Breast epithelium (tissue), 4 donors: ENCODE measurements at places on chromosomes 4 and X. TPM values are rescaled to one million over a fixed set of nuclear protein-coding genes. Genes with fewer than 3 reads are reported as not detected.

Gene ODAPH
- not detected for total RNA-seq

DNA sequence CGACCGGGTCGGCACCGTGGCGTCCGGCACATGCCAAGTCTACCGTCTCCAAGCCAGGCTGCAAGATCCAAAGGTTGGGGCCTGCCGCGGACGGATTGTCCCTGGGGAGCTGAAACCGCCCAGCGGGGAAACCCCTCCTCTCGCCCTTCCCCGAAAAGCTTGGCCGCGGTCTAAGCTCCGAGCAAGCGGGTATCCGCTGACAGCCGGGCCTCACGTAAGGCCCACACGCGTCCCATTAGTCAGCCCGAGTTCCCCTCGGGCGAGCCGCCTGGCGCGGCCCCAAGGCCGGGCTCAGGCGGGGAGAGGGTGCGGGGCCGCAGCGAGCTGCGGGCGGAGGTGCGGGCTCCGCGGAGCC is 6.8 kb upstream of the BCOR start:
- peaks cover 6% of the 10 kb centered on the region for H3K4me1 ChIP-seq
- H3K4me3 ChIP-seq, result peak overlapping the region; percentile 61
- no peaks in the 10 kb centered on the region for H3K36me3 ChIP-seq

Gene SSX3
- not detected for total RNA-seq

- H3K4me1 ChIP-seq, result no peaks in the 10 kb centered on the region
- H3K36me3 ChIP-seq, result no peaks in the 10 kb centered on the region
- H3K27ac ChIP-seq, result no peak overlapping the region
- DNase-seq, result no peak
- H3K4me3 ChIP-seq, result no peak overlapping the region
Measured at GRCh38 chr4:8675383-8675782, 82.8 kb downstream of the CPZ start.

Gene TNIP3
- 0.73 TPM for total RNA-seq

GRCh38 chr4:9983211-9983610 is 38.1 kb downstream of the SLC2A9 start:
- no peak for DNase-seq
- no peak overlapping the region for H3K4me3 ChIP-seq
- no peaks in the 10 kb centered on the region for H3K36me3 ChIP-seq
- H3K4me1 ChIP-seq, result no peaks in the 10 kb centered on the region
- H3K27ac ChIP-seq, result no peak overlapping the region

DNA sequence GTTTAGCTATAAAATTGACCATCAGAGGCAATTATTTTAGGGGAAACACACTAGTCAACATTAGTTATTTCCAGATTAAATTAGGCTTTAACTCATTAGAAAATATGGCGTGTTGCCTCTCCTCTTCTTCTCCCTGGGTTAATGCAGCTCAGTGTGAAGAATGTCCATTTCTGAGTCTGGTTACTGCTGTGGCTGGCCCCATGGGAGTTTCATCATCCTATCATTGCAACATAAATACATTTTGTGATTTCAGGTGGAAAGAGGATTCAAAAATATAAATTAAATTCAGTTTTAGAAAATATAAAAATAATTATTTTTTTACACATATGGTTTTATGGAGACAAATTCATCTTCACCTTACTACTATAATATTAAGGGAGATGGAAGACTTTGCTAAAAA is 288.5 kb upstream of the ARSJ start:
- no peaks in the 10 kb centered on the region for H3K27me3 ChIP-seq
- DNase-seq, result no peak
- H3K4me1 ChIP-seq, result no peaks in the 10 kb centered on the region
- H3K4me3 ChIP-seq, result no peak overlapping the region

GRCh38 chr4:24824720-24825119 is 29.3 kb downstream of the SOD3 start:
- H3K27ac ChIP-seq, result no peak overlapping the region
- no peaks in the 10 kb centered on the region for H3K36me3 ChIP-seq
- H3K4me3 ChIP-seq, result no peak overlapping the region
- no peaks in the 10 kb centered on the region for H3K4me1 ChIP-seq
- DNase-seq, result peak; percentile 45

- no peaks in the 10 kb centered on the region for H3K36me3 ChIP-seq
- H3K27me3 ChIP-seq, result no peaks in the 10 kb centered on the region
- H3K4me3 ChIP-seq, result peak overlapping the region; percentile 84
- peaks cover 6% of the 10 kb centered on the region for H3K4me1 ChIP-seq
Measured at GRCh38 chr4:186192066-186192612, 772 bp downstream of the CYP4V2 start.

DNA sequence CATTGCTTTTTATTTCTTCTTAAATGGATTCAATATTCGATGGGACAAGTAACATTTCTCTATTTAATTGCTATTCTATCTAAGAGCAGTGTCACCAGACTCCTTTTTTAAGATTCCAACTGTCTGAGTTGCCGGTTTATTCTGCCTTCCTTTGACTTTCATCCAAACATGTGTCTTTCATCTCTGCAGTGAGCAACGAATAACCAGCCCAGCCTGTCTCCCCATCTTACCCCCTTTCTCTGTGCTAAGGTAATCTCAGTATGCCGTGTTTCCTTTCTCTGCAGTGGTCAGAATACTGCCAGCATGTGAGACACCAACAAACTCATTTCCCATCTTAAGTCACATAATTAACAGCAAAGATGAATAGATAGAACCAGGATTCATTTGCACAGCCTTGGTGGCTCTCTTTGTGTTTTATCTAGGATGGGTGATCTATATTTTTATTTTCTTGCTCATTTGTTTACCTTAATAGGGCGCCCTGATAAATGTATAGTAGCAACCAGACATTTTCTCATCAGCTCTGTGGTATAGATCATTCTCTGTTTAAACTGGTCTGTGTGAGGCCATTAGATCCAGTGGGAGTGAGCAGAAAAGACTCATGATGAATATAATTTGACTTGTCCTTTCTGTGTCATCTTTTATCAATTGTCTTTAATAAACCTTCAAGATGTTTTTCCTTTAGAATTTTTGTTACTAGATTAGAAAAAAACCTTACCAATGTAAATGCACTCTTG is 394.8 kb upstream of the IGFBP7 start:
- no peaks in the 10 kb centered on the region for H3K36me3 ChIP-seq
- H3K27ac ChIP-seq, result no peak overlapping the region
- no peak for DNase-seq

DNA sequence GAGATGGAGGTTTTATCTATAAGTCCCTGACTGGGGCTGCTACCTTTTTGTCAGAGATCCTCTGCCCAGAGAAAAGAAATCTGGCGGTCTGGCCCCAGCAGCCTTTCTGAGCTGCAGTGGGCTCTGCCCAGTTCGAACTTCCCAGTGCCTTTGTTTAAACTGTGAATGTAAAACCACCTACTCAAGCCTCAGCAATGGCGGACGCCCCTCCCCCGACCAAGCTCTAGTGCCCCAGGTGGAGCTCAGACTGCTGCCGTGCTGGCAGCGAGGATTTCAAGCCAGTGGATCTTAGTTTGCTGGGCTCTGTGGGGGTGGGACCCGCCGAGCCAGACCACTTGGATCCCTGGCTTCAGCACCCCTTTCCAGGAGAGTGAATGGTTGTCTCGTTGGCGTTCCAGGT is 121.8 kb downstream of the TSPAN5 start:
- no peak for DNase-seq
- H3K4me1 ChIP-seq, result no peaks in the 10 kb centered on the region
- no peak overlapping the region for H3K4me3 ChIP-seq

Gene EMCN
- total RNA-seq, result 12.0 TPM

- no peak overlapping the region for H3K4me3 ChIP-seq
- H3K36me3 ChIP-seq, result no peaks in the 10 kb centered on the region
- no peaks in the 10 kb centered on the region for H3K4me1 ChIP-seq
- no peak overlapping the region for H3K27ac ChIP-seq
- no peaks in the 10 kb centered on the region for H3K27me3 ChIP-seq
Measured at GRCh38 chr4:166808380-166808779, 425.9 kb downstream of the SPOCK3 start.

GRCh38 chr4:125306533-125306932 is 8.2 kb upstream of the FAT4 start:
- no peak overlapping the region for H3K4me3 ChIP-seq
- no peak overlapping the region for H3K27ac ChIP-seq
- no peaks in the 10 kb centered on the region for H3K36me3 ChIP-seq
- H3K27me3 ChIP-seq, result no peaks in the 10 kb centered on the region

DNA sequence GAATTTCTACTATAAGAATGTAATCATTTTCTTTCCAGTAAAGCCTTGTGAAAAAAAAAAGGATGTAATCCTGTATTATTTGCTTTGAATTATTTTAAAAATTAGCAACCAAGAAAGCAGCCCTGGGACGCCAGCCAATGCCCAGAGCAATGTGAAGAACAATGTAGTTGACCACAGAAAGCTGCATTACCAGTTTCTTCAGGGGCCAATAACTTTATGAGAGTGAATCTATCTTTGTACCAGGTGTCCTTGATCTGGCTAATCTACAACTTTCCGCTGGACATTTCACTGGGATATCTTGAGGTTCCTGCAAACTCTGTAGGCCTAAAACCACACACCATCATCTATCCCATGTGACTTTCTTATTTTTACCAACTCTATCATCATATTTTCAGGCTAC is 7.6 kb upstream of the KLHL2 start:
- no peaks in the 10 kb centered on the region for H3K36me3 ChIP-seq
- no peak overlapping the region for H3K4me3 ChIP-seq
- DNase-seq, result peak; percentile 78
- H3K27ac ChIP-seq, result peak overlapping the region; percentile 41
- H3K27me3 ChIP-seq, result no peaks in the 10 kb centered on the region

GRCh38 chr4:111800551-111800950 is 344.7 kb upstream of the FAM241A start:
- H3K4me1 ChIP-seq, result no peaks in the 10 kb centered on the region
- no peak overlapping the region for H3K4me3 ChIP-seq
- no peaks in the 10 kb centered on the region for H3K36me3 ChIP-seq
- no peak for DNase-seq

DNA sequence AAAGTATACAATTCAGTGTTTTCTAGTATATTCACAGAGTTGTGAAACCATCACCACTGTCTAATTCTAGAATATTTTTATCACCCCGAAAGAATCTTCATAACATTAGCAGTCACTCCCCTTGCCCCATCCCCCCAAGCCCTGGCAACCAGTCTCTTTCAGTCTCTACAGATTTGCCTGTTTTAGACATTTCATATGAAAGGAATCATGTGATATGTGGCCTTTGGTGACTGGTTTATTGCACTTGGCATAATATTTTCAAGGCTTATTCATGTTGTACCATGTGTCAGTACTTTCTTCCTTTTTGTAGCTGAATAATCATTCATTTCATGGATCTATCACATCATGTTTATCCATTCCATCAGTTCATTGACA is 371.7 kb downstream of the AFF2 start:
- no peaks in the 10 kb centered on the region for H3K36me3 ChIP-seq
- no peak overlapping the region for H3K27ac ChIP-seq
- H3K4me3 ChIP-seq, result no peak overlapping the region

DNA sequence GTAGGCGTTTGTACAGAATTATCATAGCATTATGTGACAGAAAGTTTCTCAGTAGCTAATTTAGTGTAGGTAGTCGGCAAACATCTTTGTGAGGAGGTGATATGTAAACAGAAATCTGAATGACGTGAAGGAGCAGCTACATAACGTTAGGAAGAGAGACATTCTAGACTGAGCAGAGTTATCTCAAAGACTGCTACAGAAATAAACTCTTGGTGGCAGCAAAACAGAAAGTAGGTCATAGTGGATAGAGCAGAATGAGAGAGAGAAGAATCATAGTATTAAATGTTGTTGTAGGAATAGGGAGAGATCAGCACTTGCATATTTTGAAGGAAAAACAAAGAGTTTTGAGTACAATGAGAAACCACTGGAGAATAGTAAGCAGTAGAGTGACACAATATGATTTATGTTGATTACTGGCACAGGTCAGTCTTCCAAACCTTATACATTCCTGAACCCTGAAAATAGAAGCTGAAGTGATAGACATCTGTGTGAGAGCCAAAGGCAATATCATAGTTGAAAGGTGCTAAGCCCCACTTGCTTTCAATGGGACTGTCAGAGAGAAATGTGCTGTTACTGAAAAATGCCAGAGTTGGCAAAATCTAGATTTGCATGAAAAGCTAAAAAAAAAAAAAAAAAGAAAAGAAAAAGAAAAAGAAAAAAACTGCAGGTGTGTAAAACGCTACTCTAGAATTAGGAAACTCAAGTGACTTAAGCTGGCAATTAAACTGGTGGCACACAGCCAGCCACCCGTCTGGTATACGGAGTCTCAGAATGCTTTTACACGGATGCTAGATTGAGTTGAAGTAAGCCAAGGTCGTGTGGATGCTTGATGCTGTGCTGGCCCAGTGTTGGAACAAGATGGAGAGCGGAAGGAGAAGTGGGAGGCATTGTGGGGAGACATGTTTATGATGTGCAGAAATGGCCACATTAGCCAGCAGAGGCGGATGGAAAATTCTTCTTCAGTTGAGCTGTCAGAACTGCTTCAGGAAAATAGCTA is 750.2 kb upstream of the HS3ST1 start:
- DNase-seq, result no peak
- H3K27ac ChIP-seq, result no peak overlapping the region
- no peaks in the 10 kb centered on the region for H3K4me1 ChIP-seq
- no peaks in the 10 kb centered on the region for H3K36me3 ChIP-seq
- no peaks in the 10 kb centered on the region for H3K27me3 ChIP-seq
- H3K4me3 ChIP-seq, result no peak overlapping the region

DNA sequence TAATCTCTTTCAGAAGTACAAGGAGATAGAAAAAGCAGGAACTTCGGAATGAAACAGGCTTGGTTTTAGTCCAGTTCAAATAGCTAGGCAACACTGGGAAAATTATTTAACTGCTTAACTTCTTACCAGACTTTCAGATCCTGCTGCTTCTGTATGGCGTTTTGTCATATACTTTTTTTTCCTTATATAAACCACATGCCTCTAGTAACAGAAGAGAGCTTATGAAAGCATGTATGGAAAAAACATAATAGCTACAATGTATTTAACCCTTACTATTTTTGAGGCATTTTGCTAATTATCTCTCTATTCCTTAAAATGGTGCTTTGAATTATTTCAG is 439.6 kb downstream of the INPP4B start:
- H3K4me1 ChIP-seq, result peaks cover 16% of the 10 kb centered on the region
- no peak overlapping the region for H3K4me3 ChIP-seq
- H3K27me3 ChIP-seq, result no peaks in the 10 kb centered on the region
- peak overlapping the region; percentile 76 for H3K27ac ChIP-seq

GRCh38 chr4:152189451-152190179 is 346.3 kb downstream of the FBXW7 start:
- H3K4me3 ChIP-seq, result no peak overlapping the region
- no peaks in the 10 kb centered on the region for H3K4me1 ChIP-seq
- H3K36me3 ChIP-seq, result no peaks in the 10 kb centered on the region
- no peak for DNase-seq

DNA sequence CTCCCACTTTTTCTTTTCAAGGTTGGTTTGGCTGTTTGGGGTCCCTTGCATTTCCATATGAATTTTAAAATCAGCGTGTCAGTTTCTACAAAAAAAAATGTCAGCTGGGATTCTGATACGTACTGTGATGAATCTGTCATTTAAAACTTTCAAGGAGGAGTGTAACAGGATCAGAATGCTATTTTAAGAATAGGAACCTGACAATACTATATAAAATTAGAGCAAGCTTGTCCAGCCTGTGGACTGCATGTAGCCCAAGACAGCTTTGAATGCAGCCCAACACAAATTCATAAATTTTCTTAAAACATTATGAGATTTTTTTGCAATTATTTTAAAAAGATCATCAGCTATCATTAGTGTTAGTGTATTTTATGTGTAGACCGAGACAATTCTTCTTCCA is 56.5 kb downstream of the TMEM164 start:
- H3K27me3 ChIP-seq, result no peaks in the 10 kb centered on the region
- no peak for DNase-seq
- no peaks in the 10 kb centered on the region for H3K4me1 ChIP-seq
- no peak overlapping the region for H3K4me3 ChIP-seq

GRCh38 chr4:68074397-68074796 is 55.3 kb downstream of the TMPRSS11F start:
- no peaks in the 10 kb centered on the region for H3K36me3 ChIP-seq
- H3K4me1 ChIP-seq, result no peaks in the 10 kb centered on the region
- no peak for DNase-seq
- no peaks in the 10 kb centered on the region for H3K27me3 ChIP-seq
- no peak overlapping the region for H3K4me3 ChIP-seq
- H3K27ac ChIP-seq, result no peak overlapping the region

Gene SSX1
- total RNA-seq, result not detected
